Hematopoietic multipotent progenitor cell (in vitro differentiated cells): ENCODE measurements at places on chromosomes 2 and 18.

DNA sequence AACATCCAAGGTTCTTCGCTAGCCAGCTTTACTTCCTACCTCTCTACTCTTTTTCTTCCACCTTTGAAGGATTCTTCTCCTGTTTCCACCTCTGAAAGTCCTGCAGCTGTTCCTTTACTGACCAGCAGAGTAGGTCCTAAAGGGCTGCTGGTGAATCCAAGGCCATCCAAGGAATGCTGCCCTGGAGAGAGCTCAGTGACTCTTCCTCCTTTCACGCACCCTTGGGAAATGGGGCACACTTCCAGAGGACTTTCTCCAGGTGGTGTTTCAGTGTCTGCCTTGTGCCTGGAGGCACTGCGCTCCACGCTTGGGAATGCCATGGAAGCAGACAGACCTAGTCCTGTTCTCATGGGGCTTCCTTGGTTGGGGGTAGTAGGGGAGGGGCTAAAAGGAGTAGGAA, 45.4 kb downstream of the SLC16A14 start:
- DNase-seq, result no peak

DNA sequence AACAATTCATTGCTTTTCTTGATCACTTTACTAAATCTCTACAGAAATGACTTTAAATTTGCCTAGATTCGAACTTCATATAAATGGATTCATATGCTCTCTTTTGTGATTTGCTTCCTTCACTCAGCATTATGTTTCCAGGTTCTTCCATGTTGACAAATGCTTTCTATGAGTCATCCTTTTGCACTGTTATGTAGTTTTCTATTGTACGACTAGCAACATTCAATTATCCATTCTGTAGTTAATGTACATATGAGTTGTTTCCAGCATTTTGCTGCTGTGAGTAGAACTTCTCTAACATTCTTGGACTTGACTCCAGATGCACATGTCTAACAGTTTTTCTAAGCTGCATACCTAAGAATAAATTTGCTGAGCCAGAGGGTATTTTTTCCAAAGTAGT, 66.5 kb upstream of the NEUROD1 start:
- DNase-seq, result no peak

- DNase-seq, result no peak
Measured at GRCh38 chr2:157124731-157125130, 132.8 kb upstream of the GALNT5 start.

DNA sequence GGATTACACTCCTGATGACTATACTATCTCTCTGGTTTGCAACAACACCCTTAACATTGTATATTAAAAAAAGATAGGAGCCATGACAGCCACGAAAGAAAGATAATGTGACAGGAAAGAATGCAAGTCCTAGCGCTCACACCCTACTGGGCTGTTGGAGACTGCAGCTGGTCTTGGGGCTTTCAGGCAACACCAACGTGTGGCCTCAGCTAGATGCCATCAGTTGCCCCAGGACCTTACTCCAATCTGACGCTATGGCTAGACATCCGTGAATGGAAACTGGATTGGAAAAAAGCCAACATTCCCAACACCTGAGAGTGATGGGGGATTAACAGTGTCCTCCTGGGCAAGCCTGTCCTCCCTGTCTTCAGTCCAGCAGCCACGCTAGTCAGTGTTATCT, 357.4 kb upstream of the GULP1 start:
- DNase-seq, result no peak

GRCh38 chr2:109707281-109708147, 86.6 kb upstream of the RGPD5 start:
- no peak for DNase-seq

- no peak for DNase-seq
Measured at GRCh38 chr2:150482111-150482510, 5.4 kb downstream of the RND3 start.

- no peak for DNase-seq
Measured at GRCh38 chr2:104888489-104889258, 34.8 kb downstream of the POU3F3 start.

- peak; percentile 9 for DNase-seq
Measured at GRCh38 chr2:187299122-187299906, 148.7 kb downstream of the CALCRL start.

DNA sequence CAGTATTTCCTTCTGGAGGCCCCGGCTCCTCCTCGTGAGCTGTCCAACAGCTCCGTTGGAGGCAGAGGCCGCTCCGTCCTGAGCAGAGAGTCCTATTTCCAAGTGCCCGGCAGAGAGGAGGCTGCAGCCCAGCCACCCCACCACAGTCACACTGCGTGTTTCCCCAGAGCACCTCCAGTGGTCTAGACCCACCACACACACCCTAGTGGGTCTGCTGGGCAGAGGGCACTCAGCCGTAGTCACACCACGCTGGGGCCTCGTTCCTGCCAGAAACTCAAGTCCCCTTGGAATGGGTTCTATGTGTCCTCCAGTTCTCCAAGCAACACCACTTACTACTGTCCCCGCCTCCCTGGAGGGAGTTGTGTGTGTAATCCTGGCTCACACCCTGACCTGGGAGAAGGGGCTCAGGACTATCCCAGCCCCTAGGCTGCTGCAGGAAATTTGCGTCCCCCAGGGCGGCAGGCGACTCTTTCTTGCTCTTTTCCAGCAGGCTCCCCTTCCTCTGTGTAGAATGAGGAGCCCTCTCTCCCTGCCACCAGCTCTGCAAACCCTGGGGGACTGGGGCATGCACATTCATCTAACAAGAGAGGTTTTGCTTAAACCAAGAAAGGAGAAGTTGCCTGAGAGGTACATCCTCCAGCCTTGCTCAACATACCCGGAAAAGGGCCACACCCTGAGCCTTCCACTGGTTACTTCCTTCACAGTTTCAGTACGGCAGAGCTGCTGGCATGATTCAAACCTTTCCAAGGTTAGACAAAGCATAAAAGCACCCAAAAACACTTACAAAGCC, 114.1 kb downstream of the NDUFA10 start:
- peak; percentile 80 for DNase-seq

- peak; percentile 35 for DNase-seq
Measured at GRCh38 chr2:151437630-151438029, 27.9 kb downstream of the RIF1 start.

GRCh38 chr2:118243031-118243430, 154.8 kb downstream of the INSIG2 start:
- DNase-seq, result no peak

GRCh38 chr2:145323512-145323911, 803.6 kb upstream of the ZEB2 start:
- DNase-seq, result peak; percentile 27

GRCh38 chr2:172833898-172834297, 98.3 kb downstream of the RAPGEF4 start:
- no peak for DNase-seq

- no peak for DNase-seq
Measured at GRCh38 chr18:13284330-13285027, 65.9 kb downstream of the LDLRAD4 start.

GRCh38 chr2:227597998-227598397, 695 bp upstream of the SCYGR2 start:
- DNase-seq, result no peak

DNA sequence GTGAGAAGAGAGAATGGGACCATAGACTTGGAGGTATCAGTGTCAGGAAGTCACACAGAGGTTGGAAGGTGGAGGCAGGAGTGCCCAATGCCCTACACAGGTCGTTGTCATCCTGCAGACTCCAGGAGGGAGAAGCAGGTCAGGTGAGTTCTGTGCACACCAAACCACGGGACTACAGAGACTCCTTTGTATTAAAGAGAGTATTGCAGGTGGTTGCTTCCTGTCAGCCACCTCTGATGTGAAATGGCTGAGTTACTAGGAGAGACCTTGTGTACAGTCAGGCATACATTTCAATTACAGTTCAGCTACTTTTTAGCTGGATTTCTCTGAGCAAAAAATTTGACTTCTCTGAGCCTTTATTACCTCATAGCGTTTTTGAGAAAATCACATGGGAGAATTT, 51.6 kb downstream of the SPP2 start:
- DNase-seq, result no peak

DNA sequence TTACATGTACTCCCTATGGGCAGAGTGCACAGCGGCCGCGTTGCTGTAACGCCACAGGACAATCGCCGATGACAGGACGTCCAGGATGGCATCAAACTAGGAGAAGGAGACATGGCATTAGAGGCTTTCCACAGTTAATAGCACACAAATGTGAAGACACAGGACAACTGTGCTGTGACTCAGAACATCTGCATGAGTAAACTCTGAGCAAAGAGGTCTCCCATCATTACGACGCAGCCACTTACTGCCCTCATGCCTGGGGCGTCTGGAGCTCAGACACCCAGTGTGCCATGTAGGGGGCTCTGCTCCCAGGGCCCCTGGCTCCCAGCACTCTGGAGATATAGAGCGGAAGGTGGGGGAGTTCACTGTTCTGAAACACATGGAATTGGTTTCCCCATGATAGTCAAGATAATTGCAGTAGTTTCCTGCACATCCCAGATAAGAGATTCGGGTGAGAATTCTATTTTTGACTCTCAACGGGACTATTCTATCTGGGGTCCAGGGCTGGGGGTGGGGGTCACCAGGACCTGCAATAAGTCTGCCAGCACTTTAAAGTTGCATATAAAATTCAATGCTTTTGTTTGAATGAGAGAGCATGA, 168.1 kb downstream of the TMEM163 start:
- DNase-seq, result no peak

DNA sequence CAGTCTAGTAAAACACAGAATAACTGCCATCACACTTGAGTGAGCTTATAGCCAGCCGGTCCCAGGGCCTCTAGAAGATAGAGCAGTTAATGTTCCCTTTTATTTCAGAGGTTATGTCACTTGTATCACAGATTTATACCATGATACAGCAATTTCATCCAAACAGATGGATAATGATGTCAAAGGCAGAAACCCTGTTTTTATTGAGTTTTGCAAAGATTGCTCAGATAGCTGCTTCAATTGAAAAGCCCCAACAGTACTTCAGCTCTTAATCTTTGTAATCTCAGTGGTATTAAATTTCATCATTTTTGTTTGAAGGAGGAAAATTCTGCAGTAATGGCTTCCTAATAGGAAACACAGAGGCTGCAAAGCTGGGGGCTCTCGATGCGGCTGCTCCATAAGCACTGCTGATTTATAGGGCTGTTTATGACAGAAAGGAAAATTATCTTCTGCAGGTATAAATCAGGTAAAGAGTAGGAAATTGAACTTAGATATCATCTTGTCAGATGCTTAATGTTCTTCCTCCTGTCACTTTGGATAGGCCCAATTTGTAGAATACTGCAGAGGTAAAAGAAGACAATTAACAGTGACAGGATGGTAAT, 112.3 kb downstream of the LNPK start:
- no peak for DNase-seq

DNA sequence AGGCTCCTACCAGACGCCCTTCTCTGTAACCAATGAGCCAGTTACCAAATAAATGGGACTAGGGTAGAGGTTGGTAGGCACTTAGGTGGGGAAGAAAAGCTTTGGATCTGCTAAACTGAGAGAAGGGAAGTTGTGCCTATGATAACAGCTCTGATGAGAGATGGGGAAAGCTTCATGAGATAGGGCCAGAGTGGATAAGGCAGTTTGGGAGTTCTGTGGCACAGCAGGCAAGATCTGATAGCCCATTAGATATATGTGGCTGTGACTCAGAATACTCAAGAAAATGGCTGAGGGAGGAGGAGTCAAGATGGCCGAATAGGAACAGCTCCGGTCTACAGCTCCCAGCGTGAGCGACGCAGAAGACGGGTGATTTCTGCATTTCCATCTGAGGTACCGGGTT, 99.8 kb downstream of the PDE11A start:
- DNase-seq, result no peak

- no peak for DNase-seq
Measured at GRCh38 chr2:8600456-8600855, 81.4 kb upstream of the ID2 start.

GRCh38 chr2:121902171-121902591, 146.7 kb downstream of the TSN start:
- no peak for DNase-seq

DNA sequence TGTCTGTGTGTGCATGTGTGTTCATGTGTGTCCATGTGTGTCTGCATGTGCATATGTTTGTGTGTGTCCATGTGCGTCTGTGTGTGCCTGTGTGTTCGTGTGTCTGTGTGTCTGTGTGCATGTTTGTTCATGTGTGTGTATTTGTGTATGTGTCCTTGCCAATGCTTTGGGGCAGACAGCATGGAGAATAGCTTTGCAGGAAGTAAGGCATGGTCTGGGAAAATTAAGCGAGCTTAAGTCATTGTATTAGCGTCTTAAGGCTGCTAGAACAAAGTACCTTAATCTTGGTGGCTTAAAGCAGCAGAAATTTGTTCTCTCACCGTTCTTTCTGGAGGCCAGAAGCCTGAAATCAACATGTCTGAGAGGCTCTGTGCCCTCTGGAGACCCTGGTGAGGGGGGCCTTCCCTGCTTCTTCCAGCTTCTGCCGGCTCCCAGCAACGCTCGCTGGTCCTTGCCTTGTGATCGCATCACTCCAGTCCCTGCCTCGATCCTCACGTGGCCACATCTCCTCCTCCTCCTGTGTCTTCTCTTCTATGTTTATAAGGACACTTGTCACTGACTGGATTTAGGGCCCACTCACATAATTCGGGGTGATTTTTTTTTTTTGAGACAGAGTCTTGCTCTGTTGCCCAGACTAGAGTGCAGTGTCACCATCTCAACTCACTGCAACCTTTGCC, 3.8 kb downstream of the NEU2 start:
- DNase-seq, result no peak

- no peak for DNase-seq
Measured at GRCh38 chr2:33307659-33308270, 168.7 kb upstream of the RASGRP3 start.

- no peak for DNase-seq
Measured at GRCh38 chr2:3864943-3865865, 161.8 kb downstream of the DCDC2C start.

GRCh38 chr2:102043560-102043959, 51.8 kb downstream of the IL1R2 start:
- no peak for DNase-seq

DNA sequence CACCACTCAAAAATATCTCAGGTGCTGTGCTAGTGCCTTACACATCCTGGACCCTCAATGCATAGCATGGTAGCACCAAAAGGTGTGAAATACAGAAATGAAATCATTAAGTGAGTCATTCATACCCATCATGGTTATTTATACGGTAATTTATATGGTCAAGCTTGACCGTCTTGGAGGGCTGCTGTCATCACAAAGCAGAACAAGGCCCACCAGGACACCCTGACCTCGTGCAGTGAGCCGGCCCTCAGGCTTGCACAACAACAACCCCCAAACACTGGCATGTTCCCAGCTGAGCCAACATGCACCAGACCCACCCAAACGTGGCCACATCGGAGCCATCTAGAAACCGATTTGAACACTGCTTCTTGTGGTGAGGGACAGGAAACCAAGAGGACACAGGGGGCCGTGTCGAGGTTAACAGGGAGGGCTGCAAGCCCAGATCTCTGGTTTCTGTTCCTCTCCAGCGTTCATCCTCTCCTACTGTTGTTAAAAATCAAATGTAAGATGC, 378.5 kb upstream of the ID2 start:
- DNase-seq, result peak; percentile 88
